Fibroblast of pulmonary artery (primary cell): ENCODE measurements at places on chromosomes 5 and 9.

GRCh38 chr5:139481580-139482049, 943 bp downstream of the STING1 start:
- DNase-seq, result peak; percentile 35

DNA sequence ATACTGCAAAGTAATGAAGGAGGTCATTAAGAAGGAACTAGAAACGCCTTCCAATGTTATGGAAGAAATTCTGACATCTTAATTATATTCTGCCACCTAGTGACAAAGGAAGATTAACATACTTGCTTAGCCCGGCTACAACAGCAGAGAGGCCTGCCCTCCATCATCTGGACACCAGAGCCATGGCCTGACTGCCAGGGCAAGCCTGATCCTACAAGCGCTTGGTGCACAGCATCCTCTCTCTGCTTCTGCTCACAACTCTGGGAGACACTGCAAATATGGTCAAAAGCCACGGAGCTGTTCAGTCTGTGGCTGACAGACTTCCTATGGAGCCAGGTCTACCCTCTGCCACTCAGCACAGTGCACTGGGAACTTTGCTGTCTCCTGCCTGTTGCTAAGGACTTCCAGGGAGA, 87.3 kb upstream of the SLC44A1 start:
- DNase-seq, result peak; percentile 87

DNA sequence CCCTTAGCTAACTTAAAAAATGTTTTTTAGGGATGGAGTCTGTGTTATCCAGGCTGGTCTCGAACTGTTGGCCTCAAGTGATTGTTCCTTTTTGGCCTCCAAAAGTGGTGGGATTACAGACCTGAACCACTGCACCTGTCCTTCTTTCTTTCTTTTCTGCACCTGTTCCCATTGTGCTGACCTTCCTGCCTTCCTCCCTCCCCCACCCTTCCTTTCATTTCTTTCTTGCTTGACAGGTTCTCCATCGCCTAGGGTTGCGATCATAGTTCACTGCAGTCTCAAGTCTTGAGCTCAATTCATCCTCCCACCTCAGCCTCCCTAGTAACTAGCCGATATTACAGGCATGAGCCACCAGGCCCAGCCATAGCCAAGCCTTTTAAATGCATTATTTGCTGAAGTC, 20.6 kb downstream of the JMY start:
- no peak for DNase-seq

DNA sequence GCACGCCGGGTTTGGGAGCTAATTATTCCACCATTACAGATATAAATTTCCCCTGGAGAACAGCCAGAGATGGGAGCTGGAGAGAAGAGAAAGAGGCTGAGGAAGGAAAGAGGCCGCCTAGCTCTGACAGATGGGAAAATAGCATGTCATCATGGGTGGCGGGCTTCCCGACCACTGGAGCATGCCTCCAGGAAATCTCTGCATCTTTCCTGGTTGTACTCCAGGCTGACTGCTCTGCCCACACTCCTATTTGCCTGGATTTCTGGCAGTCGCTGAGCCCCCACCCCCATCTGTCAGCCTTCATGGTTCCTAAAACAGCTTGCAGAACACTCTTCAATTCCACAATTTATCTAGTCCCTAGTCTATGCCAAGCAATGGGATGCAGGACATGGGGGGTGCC, 14.3 kb upstream of the GABRP start:
- DNase-seq, result no peak

GRCh38 chr9:87607859-87608258, 110.2 kb downstream of the DAPK1 start:
- DNase-seq, result no peak

DNA sequence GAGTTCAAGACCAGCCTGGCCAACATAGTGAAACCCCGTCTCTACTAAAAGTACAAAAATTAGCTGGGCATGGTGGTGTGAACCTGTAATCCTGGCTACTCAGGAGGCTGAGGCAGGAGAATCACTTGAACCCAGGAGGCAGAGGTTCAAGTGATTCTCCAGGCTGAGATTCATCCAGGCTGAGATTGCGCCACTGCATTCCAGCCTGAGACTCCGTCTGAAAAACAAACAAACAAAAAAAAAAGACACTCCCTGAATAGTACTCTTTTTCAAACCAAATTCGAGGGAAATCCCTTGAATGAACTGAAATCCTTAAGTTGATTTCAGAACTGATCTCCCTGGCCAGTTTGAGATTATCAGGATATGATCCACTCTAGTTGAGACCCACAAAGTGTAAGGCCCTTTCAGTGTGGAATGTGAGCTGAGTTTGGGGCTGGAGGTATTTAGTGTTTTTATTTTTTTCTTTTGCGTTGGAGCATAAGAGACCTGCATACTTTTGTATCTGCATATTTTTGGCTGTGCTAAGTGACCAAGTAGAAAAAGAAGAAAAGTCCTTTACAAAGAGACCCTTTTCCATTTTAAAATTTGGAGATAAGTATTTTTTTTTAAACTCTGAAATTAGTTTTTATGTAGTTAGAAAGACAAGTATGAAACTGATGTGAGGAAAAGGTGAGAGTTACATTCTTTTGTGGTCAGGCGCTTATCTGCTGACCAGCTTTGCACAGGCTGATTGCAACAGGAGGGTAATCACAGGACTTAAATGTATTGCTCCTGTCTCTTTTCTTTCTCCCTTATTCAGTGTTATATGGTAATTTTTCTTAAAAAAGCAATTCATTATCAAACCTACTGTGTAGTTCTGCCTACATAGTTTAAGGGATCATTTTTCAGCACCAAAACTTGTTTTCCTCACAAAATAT, 42.9 kb downstream of the TMEFF1 start:
- DNase-seq, result peak; percentile 20

- DNase-seq, result no peak
Measured at GRCh38 chr5:171469326-171469725, 49.9 kb downstream of the FGF18 start.

DNA sequence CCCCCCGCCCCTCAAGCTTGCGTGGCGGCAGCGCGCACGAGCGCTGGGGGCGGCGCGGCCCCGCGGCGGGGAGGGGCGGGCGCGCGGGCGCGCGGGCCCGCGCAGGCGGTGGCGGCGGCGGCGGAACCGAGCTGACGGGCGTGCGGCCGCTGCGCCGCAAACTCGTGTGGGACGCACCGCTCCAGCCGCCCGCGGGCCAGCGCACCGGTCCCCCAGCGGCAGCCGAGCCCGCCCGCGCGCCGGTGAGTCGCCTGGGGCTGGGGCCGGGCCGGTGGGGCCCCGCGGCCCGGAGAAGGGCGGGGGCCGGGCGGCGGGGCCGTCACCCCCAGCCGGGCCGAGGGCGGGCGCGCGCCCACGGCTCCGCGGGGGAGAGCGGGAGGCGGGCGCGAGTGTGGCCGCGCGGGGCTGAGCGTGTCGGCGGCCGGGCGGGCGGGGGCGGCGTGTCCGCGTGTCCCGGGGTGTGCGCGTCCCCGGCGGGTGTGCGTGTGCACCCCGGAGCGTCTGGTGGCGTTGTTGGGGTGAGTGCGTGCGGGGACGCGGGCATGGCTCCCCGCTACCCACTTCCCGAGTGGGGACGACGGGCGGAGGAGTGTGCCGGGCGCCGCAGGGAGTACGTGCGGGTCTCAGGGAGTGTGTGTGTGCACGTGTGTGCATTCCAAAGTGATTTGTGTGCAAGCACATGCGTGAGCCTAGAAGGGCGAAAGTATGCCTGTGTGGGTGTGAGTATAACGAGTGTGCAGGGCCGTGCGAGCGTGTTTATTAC, at the start of gene NEK6:
NEK6 (plus strand) TSS at position 106 of the 763 bp plus-strand sequence. CDS start 44,016 bp downstream, outside the sequence.
- no peak for DNase-seq

GRCh38 chr5:72692651-72693442, 123.6 kb upstream of the TNPO1 start:
- DNase-seq, result peak; percentile 68

DNA sequence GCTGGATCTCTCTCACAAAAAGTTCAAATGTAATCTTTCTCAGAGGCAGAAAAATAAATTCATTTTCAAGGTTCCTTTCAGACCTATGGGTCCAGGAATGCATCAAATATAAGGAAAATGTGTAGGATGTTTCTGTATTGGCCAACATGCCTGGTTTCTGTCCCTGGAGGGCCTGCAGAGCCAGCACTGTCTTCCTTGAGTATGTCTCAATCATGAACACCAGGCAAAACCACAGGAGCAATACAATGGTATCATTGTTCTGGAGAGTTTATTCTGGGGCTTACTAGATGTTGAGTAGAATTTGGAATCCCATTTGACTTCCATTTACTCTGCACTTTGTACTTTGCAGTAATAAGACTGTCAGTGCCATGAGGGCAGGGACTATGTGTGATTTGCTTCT, 23.5 kb downstream of the INSYN2B start:
- peak; percentile 80 for DNase-seq

- DNase-seq, result peak; percentile 86
Measured at GRCh38 chr5:54760182-54760935, 225.0 kb downstream of the ESM1 start.

- DNase-seq, result no peak
Measured at GRCh38 chr5:44942524-44943001, 133.8 kb downstream of the MRPS30 start.

- DNase-seq, result no peak
Measured at GRCh38 chr9:107155244-107155817, 127.7 kb upstream of the RAD23B start.

GRCh38 chr5:96902876-96903275, 26.6 kb downstream of the ERAP2 start:
- DNase-seq, result no peak

DNA sequence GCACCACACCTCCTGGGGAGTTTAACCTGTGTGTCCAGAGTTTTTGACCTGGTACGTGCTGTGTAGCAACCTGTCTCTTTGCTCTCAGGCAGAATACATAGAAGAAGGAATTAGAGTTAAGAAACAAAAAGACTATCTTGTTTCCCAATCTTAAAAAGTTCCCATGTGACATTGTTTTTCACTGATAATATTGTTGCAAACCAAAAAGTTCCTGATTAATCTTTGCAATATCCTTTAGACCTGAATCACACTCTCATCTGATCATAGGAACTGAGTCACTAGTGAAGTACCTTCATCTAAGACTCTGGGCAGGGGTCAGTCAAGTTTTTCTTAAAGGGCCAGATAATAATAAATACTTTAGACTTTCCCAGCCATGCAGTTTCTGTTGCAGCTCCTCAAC, 35.1 kb downstream of the BASP1 start:
- DNase-seq, result no peak

- DNase-seq, result no peak
Measured at GRCh38 chr5:154487541-154487940, 9.5 kb upstream of the HAND1 start.

GRCh38 chr5:50727845-50728244, 61.4 kb downstream of the PARP8 start:
- no peak for DNase-seq

DNA sequence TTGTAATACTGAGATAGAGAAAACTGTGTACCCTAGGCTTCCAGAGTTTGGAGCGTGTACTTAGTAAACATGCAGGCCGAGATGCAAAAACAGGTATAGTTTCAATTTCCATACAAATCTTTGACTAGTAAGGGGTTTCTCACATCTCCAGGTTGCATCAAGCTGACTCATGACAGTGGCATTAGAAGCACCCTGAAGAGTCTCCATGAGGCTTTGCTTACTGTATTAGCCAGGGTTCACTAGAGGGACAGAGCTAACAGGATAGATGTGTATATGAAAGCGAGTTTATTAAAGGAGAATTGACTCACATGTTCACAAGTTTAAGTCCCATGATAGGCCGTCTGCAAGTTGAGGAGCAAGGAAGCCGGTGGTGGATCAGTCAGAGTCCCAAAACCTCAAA, 275.3 kb upstream of the CDH6 start:
- no peak for DNase-seq

- peak; percentile 36 for DNase-seq
Measured at GRCh38 chr5:15483351-15484097, 16.5 kb upstream of the FBXL7 start.

GRCh38 chr9:83623679-83624076, 735 bp downstream of the IDNK start:
- no peak for DNase-seq

GRCh38 chr5:91059409-91059808, 323.7 kb downstream of the ARRDC3 start:
- no peak for DNase-seq

GRCh38 chr9:87991151-87991870, 17.0 kb upstream of the CDK20 start:
- no peak for DNase-seq

DNA sequence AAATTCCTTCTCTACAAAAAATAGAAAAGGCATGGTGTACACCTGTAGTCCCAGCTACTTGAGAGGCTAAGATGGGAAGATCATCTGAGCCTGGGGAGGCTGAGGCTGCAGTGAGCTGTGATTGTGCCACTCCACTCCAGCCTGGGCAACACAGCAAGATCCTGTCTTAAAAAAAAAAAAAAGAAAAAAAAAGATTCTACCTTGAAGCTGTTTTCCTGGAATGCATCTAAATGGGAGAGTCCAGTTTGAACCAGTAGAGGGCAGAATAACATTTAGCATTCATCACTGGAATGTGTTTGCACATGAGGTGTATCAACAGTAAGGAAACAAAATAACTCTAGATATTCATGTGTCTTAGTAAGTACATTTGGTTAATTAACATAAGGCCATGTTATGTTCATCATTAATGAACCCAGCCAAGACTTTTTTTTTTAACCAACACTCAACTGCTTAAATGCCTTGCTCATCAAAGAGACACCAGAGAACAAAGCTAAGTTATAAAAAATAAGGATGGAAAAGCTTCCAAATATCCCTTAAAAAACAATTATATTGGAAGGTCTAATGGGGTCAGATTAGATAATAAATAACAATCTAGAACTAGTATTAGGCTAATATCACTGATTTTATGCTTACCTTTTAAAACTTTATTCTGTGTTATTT, 16.1 kb downstream of the IFNE start:
- peak; percentile 86 for DNase-seq

- DNase-seq, result no peak
Measured at GRCh38 chr9:20464242-20464641, 158.1 kb downstream of the MLLT3 start.

DNA sequence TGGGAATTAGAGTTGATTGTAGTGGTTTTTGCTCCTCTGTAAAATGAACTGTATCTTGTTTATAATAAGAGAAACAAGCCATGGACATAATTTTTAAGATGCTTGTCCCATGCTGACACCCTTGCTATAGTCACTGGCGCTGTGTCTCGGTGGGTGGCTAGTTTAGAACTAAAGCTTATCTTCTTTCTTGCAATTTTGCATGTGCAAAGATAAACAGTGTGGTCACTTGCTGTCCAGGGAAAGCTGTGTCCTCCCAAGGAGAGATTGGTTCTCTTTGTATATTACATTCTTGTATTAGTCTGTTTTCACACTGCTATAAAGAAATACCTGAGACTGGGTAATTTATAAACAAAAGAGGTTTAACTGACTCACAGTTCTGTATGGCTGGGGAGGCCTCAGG, 143.8 kb downstream of the MELK start:
- DNase-seq, result no peak

DNA sequence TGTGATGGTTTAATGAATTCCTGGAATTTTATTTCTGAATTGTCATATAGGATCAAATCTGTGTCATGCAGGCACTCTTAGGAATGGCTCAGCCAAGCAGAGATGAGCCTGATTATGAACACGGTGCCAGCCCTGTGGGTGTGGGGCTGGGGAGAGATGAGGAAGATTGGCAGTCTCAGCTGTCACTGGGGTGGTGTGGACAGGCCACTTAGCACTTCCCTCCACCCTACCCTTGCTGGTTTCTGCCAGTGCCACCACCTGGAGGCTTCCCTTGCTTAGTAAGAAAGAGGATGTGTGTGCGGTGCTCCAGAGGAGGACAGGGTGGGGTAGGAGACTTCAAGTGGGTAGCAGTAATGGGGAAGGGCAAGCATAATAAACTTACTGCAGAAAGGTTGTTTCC, 226.6 kb downstream of the CD180 start:
- DNase-seq, result no peak

GRCh38 chr5:180007582-180007981, 64.0 kb downstream of the RNF130 start:
- DNase-seq, result no peak
